Activated naive CD8-positive, alpha-beta T cell treated with anti-CD3 and anti-CD28 coated beads, Interleukin-2, amount 10 ng/mL, durations not matched to agents 7 days and 5 days (primary cell): ENCODE measurements at places on chromosomes 1 and 21. TPM values are rescaled to one million over a fixed set of nuclear protein-coding genes. Genes with fewer than 3 reads are reported as not detected.

The NFASC gene
- total RNA-seq = 0.31 TPM

The OR14K1 gene
- not detected for total RNA-seq

The GCSAML gene
- not detected for total RNA-seq

The DDR2 gene
- 0.14 TPM for total RNA-seq

The LRRN2 gene
- total RNA-seq = not detected

The SYNC gene
- not detected for total RNA-seq

The ABCA4 gene
- not detected for total RNA-seq

The FAAH gene
- 6.9 TPM for total RNA-seq

The WNT2B gene
- total RNA-seq = 0.34 TPM

The LCE2C gene
- not detected for total RNA-seq

The KRTAP12-2 gene
- total RNA-seq = not detected

The FAM43B gene
- not detected for total RNA-seq

GRCh38 chr1:40620586-40621210, 44.8 kb downstream of the RIMS3 start:
- peaks cover 4% of the 10 kb centered on the region for H3K27me3 ChIP-seq
- peaks cover 12% of the 10 kb centered on the region for H3K4me1 ChIP-seq
- H3K36me3 ChIP-seq = no peaks in the 10 kb centered on the region
- H3K4me3 ChIP-seq = no peak overlapping the region
- H3K27ac ChIP-seq = no peak overlapping the region
- no peak for DNase-seq

DNA sequence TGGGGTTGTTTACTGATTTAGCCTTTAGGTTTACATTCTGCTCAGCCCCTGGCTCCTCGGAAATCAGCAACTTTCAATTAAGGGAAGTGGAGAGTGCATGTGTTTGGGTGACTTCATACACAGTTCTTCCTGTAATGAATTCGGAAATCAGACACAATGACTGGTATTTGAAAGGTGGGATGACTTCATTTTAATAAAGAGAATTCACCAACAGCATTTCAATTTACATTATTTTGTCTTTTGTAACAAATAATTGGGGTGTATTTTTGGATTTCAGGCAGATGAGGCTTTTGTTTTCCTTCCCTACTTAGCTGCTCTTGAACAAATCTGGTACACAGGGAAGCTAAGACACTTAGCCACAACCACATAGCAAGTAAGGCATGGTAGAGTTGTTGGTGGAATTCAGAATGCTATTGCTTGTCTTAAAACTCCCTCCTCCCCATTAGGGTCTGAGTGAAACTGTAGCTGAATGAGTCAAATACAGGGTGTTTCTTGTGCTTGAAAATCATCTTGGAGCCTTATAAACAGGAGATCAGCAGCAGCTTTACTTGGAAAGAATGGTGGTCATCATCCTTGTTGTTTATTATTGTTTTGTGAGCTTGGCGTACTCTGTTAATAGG, 917 bp downstream of the STX12 start:
- H3K27ac ChIP-seq = peak overlapping the region; percentile 98
- H3K4me3 ChIP-seq = peak overlapping the region; percentile 96
- peaks cover 9% of the 10 kb centered on the region for H3K36me3 ChIP-seq
- DNase-seq = no peak
- H3K4me1 ChIP-seq = peaks cover 22% of the 10 kb centered on the region

GRCh38 chr21:39664586-39664985, 51.8 kb downstream of the B3GALT5 start:
- no peak overlapping the region for H3K4me3 ChIP-seq
- no peak for DNase-seq
- H3K27ac ChIP-seq = no peak overlapping the region
- no peaks in the 10 kb centered on the region for H3K4me1 ChIP-seq
- H3K36me3 ChIP-seq = no peaks in the 10 kb centered on the region
- no peaks in the 10 kb centered on the region for H3K27me3 ChIP-seq

- no peaks in the 10 kb centered on the region for H3K4me1 ChIP-seq
- no peak overlapping the region for H3K27ac ChIP-seq
- H3K36me3 ChIP-seq = no peaks in the 10 kb centered on the region
- no peak overlapping the region for H3K4me3 ChIP-seq
- peaks cover 8% of the 10 kb centered on the region for H3K27me3 ChIP-seq
Measured at GRCh38 chr1:170694172-170694926, 30.4 kb downstream of the PRRX1 start.

- H3K36me3 ChIP-seq = peaks cover 7% of the 10 kb centered on the region
- DNase-seq = no peak
- no peaks in the 10 kb centered on the region for H3K27me3 ChIP-seq
- peaks cover 56% of the 10 kb centered on the region for H3K4me1 ChIP-seq
Measured at GRCh38 chr1:206739411-206740076, 31.0 kb upstream of the IL19 start.

DNA sequence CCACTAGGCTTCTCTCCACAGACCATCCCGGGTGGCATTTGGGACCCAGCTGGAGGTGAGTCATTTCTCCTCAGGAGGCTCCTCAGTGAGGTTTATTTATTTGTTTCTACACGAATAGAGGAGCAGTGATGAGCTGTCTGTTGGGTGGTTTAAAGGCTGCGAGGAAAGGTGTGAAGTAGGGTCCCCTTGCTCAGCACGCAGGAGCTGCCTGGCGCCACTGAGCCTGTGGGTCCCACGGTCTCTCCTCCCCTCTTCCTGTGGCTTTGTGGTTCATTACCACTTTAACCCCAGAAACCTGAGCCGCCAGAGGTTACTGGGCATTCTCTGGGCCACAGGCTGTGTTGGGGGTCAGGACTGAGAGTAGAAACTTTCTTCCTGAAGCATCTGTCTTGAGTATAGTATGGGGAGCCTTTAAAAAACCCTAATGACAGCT, 39.9 kb downstream of the IL6R start:
- H3K4me1 ChIP-seq = peaks cover 35% of the 10 kb centered on the region
- peak; percentile 41 for DNase-seq
- H3K4me3 ChIP-seq = no peak overlapping the region
- peak overlapping the region; percentile 30 for H3K27ac ChIP-seq
- H3K36me3 ChIP-seq = no peaks in the 10 kb centered on the region
- H3K27me3 ChIP-seq = peaks cover 25% of the 10 kb centered on the region

DNA sequence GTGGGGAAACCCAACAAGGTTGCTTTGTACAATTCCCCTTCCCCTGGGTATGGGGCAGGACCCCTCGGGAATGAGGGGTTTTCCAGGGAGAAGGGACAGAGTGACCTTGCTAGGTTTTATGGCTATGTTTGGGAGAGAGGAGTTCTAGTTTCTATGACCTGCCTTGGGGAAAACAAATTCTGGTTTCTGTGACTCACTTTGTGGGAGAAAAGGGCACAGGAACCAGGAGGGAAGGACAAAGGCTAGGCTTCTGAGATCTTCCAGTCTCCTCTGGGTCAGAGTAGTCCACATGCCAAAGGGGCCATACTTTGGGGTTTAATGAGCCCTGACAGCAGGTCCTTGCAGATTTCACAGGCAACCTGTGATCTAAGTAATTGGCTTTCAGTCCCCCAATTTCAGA, 5.5 kb upstream of the PTGER3 start:
- H3K36me3 ChIP-seq = no peaks in the 10 kb centered on the region
- H3K4me1 ChIP-seq = peaks cover 5% of the 10 kb centered on the region
- no peak overlapping the region for H3K4me3 ChIP-seq
- DNase-seq = no peak

GRCh38 chr21:35933466-35933865, 126.9 kb downstream of the SETD4 start:
- peaks cover 3% of the 10 kb centered on the region for H3K27me3 ChIP-seq
- H3K36me3 ChIP-seq = no peaks in the 10 kb centered on the region
- no peak for DNase-seq
- H3K4me3 ChIP-seq = no peak overlapping the region
- H3K4me1 ChIP-seq = no peaks in the 10 kb centered on the region

- H3K4me3 ChIP-seq = no peak overlapping the region
- DNase-seq = no peak
- no peak overlapping the region for H3K27ac ChIP-seq
- H3K36me3 ChIP-seq = no peaks in the 10 kb centered on the region
- no peaks in the 10 kb centered on the region for H3K4me1 ChIP-seq
- peaks cover 12% of the 10 kb centered on the region for H3K27me3 ChIP-seq
Measured at GRCh38 chr1:9373619-9374018, 80.9 kb downstream of the SPSB1 start.

- no peak overlapping the region for H3K4me3 ChIP-seq
- H3K27ac ChIP-seq = no peak overlapping the region
- H3K4me1 ChIP-seq = peaks cover 2% of the 10 kb centered on the region
Measured at GRCh38 chr1:22229379-22229778, 86.5 kb upstream of the WNT4 start.

GRCh38 chr1:235652364-235652763, 2.8 kb upstream of the GNG4 start:
- peaks cover 3% of the 10 kb centered on the region for H3K36me3 ChIP-seq
- peaks cover 51% of the 10 kb centered on the region for H3K27me3 ChIP-seq
- H3K4me1 ChIP-seq = peaks cover 9% of the 10 kb centered on the region
- H3K27ac ChIP-seq = no peak overlapping the region
- H3K4me3 ChIP-seq = no peak overlapping the region
- DNase-seq = no peak

DNA sequence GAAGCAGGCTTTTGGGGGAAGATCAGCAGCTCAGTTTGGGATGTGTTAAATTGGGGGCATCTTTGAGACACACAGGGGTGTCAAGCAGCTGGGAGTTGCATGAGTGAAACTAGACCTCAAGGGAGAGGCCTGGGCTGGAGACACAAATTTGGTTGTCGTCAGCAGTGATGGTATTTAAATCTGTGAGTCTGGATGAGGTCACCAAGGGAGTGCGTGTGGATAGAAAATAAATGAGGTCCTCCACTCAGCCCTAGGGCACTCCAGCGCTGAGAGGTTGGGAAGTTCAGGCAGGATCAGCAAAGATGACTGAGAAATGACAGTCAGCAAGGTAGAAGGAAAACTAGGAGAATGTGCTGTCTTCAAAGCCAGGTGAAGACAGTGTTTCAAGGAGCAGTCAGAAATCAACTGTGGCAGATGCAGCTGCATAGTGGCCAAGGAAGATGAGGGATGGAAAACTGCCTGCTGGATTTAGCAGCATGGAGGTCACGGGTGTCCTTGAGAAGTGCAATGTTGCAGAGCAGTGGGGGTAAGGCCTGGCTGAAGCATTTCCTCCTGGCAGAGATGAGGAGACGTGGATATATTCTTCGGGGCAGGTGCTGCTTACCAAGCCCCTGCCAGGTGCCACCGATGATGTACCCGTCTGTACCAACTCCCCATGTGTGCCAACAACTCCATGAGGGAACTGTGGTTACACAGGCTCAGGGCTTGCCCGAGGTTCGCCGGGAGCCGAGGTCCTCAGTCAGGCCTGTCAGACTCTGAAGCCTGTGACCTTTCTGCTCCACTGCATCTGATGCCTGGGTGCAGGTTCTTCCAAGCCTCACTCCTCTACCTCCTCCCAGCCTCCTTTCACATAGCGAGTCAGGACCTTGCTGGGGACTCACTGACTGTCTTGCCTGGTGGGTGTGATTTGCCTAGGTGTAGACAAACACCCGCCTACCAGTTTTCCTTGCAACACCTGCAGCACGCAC, 11.3 kb downstream of the MAP7D1 start:
- peaks cover 34% of the 10 kb centered on the region for H3K4me1 ChIP-seq
- peaks cover 16% of the 10 kb centered on the region for H3K36me3 ChIP-seq
- no peak for DNase-seq
- H3K27me3 ChIP-seq = no peaks in the 10 kb centered on the region

- no peaks in the 10 kb centered on the region for H3K36me3 ChIP-seq
- H3K4me1 ChIP-seq = peaks cover 6% of the 10 kb centered on the region
- peaks cover under 1% of the 10 kb centered on the region for H3K27me3 ChIP-seq
Measured at GRCh38 chr1:157785248-157785647, 8.3 kb upstream of the FCRL2 start.

- H3K27me3 ChIP-seq = no peaks in the 10 kb centered on the region
- H3K4me1 ChIP-seq = peaks cover 58% of the 10 kb centered on the region
- H3K4me3 ChIP-seq = no peak overlapping the region
- H3K36me3 ChIP-seq = peaks cover 2% of the 10 kb centered on the region
Measured at GRCh38 chr1:179030130-179030529, 4.4 kb downstream of the FAM20B start.

DNA sequence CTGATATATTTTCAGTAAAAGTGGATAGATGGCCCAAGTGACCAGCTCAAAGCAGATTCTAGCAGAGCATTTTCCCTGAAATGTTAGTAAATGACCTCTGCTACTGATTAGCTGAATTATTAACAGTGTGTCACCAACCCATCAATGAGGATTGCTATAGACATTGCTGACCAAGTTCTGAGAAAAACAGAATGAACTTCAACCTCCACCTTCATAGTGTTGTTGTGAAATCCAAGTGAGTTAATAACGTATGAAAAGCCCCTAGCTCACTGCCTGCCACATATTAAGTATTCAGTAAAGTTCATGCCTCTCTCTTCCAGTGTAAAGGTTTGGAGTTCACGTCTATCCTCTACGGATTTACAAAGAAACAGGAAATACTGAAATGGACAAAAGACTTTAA, 15.8 kb downstream of the PLPP3 start:
- no peak for DNase-seq
- H3K27ac ChIP-seq = no peak overlapping the region
- peaks cover 7% of the 10 kb centered on the region for H3K27me3 ChIP-seq
- no peak overlapping the region for H3K4me3 ChIP-seq
- H3K36me3 ChIP-seq = no peaks in the 10 kb centered on the region

- H3K4me1 ChIP-seq = no peaks in the 10 kb centered on the region
- H3K27ac ChIP-seq = no peak overlapping the region
- H3K4me3 ChIP-seq = no peak overlapping the region
- no peaks in the 10 kb centered on the region for H3K27me3 ChIP-seq
- no peaks in the 10 kb centered on the region for H3K36me3 ChIP-seq
Measured at GRCh38 chr1:57163325-57163724, 197.5 kb upstream of the C8B start.

DNA sequence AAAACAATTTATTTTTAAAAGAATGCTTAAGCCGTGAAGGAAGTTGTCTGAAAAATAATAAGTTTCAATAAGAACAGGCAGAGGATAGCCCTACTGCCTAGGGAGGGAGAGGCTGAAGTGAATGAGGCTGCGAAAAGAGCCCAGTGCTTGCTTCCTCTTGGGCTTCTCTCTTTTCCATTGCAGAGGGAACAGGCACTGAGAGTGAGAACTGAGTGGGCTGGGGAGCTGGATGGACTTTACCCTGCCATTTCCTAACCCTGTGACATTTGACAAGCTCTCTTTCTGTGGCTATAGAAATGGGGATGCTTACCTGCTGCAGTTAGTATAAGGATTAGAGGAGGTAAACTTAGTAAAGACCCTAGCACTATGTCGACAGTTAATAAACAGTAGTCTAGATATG, 30.0 kb downstream of the TENT5C start:
- peaks cover 40% of the 10 kb centered on the region for H3K27me3 ChIP-seq
- no peak for DNase-seq
- H3K4me3 ChIP-seq = no peak overlapping the region
- no peaks in the 10 kb centered on the region for H3K36me3 ChIP-seq

DNA sequence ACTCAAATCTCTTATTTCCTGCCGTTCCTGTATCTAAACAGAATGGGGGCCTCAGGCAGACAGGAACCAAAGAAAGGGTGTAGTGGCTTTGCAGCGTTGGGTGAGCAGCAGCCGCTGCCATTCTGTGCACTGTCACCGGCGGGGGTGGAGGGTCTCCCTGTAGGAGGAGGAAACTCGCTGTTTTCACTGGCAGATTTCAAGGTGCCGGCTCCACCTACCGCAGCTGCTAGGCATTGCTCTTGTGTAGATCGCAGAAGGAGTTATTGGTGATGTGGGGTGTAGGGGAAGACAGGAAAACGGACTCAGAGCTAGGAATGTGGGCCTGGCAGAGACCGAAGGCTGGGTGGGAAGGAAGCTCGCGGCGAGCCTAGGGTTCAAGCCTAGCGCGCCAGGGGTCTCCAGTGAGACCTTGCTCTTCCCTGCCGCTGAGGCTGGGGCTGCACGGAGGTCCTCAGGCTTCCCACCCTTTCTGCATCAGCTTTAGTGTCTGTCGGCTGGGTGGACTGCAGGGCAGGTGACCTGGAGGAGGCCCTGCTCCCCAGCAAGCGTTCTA, 20.8 kb downstream of the ATP5PO start:
- peaks cover 12% of the 10 kb centered on the region for H3K4me1 ChIP-seq
- H3K27ac ChIP-seq = peak overlapping the region; percentile 46
- peak; percentile 58 for DNase-seq
- H3K4me3 ChIP-seq = peak overlapping the region; percentile 57
